Coronary artery (tissue), 2 donors: ENCODE measurements at places on chromosomes 2 and 18.
A peak's percentile ranks its signal among the peaks of the same experiment; 100 is the strongest.

DNA sequence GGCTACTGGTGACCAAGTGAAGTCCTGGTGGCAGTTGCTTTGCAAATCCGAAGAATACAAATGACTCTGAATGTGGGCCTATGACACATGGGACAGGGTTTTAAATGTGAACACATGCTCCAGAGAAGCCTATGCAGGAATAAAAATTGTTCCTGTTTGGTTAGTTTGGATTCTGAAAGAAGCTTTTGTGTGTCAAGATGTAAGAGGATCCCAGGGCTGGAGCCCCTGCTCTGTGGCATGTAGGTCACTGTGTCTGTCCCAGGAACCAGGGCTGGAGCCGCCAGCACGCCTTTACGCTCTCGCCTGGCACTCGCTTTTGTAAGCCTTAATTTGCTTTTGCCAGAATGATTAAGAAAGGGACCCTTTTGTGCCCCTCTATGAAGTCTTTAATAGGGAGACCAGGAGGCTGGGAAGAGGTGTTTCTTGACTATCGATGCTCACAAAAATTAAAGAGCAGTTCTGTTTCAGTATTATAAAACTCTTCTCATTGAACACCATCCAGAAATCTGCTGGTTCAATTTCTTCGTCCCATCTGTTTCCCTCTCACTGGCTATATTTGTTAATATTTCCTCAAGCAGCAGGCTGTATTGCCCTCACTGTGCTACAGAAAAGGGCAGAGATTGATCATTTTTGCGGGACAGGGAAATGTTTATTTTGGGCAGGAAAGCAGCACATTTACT lies 532.7 kb upstream of the POU3F3 start:
- no peak for DNase-seq

DNA sequence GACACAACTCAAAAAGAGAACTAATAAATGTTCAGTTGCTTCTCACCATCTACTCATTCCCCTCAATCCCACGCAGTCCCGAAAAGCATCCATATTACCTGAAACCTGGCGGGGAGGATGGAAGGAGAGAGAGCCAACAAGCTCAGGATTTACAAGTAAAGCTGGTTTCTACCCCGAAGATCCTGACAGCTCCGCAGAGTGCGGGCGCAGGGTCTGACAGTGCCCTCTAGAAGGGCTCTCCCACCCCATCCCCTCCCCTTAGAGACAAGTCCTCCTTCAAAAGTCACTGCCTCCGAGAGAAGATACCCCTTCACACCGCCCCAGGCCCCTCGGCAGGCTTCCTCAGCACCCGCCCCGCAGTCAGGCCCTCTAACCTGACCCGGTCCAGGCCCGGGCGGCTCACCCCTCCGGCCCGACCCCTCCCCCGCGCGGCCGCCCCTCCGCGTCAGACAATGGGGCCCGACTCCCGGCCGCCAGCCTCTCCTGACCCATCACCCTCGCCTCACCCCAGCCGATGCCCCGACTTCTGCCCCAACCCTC lies 550 bp downstream of the RAB1A start:
- DNase-seq, result peak; percentile 83

DNA sequence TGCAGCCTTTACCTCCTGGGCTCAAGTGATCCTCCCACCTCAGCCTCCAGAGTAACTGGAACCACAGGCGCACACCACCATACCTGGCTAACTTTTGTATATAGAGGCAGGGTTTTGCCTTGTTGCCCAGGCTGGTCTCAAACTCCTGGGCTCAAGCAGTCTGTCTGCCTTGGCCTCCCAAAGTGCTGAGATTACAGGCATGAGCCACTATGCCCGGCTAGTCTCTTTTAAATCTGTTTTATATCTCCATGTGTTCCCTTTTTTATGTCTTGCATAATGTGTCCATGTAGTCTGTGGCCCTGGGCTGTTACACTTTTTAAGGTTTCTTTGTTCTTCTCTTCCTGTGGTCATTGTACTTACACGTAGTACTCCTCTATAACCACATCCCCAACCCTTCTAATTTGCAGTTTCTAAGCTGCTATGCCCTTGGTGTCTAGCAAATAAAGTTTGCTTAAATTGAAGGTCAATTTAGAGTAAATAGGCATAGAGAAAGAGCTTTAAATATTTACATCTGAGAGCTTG lies 168.2 kb downstream of the MCFD2 start:
- DNase-seq, result no peak

DNA sequence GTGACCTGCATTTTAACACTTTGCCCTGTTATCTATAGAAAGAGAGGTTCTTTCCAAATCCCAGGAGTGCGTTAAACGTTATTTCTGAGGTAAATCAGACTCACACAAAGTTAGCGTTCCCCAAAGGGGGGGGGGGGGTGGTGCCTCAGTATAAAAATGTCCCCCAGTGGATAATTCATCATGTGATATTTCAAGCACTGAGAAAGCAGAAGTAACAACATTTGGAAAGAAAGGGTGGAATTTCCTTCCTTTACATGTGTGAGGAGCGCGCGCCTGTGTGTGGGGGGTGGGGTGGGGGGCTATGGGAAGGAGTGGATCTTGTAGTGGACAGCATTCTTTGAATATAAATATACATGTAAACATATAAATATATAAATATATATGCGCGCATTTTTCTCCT lies 630.9 kb downstream of the NYAP2 start:
- DNase-seq, result no peak

DNA sequence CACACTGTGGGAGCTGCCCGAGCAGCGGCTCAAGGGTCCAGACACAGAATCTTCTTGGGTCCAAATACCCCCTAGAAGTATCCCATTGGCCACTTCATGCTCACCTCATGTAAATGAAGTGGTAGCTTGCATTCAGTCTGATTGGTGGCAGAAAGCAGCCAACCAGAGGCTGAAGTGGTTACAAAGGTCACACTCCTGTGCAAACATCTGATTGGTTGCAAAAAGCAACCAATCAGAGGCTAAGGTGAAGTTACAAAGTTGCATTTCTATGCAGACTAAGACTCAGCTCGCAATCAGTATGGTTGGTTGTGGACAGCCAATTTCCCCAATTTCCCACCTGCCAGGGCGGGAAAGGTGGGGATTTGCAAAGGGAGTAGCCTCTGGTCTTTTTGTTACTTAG lies 94.3 kb downstream of the DGKD start:
- no peak for DNase-seq

GRCh38 chr2:148604927-148605326 lies 39.6 kb upstream of the EPC2 start:
- DNase-seq, result no peak

DNA sequence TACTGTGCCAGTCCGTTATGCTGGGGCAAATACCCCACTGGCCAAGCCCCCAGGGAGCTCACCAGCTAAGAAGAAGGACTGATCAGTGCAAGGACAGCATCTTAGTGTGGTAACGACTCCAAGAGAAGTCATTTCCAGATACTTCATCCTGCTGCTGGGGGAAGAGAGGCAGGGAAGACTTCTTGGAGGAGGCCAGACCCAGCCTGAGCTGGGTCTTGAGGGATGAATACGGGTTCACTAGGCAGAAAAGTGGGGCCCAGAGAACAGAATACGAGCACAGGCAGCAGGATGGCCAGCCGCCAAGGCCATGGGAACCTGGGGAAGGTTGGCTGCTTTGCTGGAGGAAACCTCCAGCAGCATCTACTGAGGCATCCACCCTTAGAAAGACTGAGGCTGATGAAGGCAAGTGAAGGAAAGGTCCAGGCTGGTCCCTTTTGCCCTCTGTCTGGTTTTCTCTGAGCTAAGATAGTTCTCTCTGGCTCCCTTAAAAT lies 84.1 kb downstream of the GLI2 start:
- DNase-seq, result no peak

DNA sequence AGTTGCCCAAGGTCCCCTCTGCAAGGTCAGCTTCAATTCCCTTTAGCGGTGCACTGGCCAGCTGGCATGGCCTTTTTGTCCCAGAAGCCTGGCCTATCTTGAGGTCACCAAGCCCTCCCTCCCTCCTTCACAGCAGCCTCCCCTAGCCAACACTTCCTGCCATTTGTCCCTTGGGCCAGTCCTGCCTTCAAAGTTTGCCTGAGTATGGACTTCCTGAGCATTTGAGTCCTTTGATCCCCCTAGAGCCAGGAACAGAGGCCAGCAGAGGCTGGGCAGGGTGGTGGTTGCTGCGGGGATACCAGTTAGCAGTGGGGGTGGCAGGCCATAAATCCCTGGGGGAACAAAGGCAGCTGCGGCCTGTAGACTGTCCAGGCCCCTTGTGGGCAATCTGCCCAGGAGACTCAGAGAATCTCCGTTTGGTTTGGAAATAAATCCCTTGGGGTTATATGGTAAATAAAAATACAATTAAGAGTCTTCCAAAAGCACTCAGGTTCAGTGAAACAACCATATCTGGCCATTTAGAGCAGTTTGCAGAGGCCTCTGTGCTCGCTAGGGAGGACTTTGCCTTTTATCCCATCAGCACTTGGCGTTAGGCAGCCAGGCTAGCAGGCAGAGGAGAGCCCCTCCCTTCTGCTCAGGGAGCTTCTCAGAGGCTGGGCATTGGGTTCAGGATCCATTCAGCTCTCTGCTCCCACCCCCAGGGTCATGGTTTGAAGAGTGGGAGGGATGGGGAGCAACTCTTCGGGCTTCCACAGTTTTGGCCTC lies 3.1 kb upstream of the HES6 start:
- peak; percentile 86 for DNase-seq

- DNase-seq, result no peak
Observed at GRCh38 chr2:219428469-219428868, 6.2 kb upstream of the SPEG start.

- DNase-seq, result no peak
Observed at GRCh38 chr2:174716785-174717184, 47.5 kb downstream of the CHRNA1 start.

DNA sequence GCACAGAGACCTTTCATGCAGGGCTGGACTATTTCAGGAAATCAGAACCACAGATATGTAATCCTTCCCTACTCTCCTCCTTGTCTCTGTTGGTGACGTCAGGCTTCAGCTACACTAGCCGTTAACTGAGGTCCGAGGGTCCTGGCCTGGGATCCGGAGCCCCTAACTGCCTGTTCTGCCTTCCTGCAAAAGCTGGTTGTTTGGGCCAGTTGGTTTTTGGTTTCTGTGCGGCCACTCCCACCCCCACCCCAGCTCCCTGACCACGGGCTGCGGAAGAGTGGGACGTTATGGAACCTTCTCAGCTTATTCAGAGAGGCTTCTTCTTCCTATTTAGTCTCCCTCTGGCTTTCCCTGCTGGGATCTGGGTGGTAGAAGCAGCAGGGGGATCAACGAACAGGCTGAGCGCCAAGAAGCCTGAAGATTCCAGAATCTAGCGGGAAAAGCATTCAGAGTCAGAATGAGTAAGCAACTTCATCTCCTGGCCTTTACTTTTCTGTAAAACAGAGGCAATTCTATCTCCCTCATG lies 49.3 kb upstream of the ROCK2 start:
- no peak for DNase-seq

GRCh38 chr2:128784626-128785306 lies 466.1 kb upstream of the HS6ST1 start:
- peak; percentile 57 for DNase-seq

GRCh38 chr2:76050196-76050595 lies 339.5 kb upstream of the GCFC2 start:
- DNase-seq, result no peak

DNA sequence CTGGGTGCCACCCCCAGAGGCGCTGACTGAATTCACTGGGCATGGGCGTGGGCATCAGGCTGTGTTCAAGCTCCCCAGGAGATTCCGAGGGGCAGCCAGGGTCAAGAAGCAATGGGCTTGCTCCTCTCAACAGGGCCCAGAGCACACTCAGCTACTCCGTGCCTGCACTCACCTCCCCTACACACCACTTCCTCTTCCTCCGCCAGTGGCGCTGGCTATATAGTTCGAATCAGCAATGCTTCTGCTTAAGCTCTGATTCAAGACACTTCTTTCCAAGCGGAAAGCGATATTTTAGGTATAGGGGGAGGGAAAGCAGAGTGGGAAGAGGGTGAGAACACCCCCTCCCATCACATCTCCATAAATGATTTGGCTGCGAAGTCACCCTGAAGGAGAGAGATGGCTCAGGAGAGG lies 42.1 kb downstream of the CRACDL start:
- no peak for DNase-seq

DNA sequence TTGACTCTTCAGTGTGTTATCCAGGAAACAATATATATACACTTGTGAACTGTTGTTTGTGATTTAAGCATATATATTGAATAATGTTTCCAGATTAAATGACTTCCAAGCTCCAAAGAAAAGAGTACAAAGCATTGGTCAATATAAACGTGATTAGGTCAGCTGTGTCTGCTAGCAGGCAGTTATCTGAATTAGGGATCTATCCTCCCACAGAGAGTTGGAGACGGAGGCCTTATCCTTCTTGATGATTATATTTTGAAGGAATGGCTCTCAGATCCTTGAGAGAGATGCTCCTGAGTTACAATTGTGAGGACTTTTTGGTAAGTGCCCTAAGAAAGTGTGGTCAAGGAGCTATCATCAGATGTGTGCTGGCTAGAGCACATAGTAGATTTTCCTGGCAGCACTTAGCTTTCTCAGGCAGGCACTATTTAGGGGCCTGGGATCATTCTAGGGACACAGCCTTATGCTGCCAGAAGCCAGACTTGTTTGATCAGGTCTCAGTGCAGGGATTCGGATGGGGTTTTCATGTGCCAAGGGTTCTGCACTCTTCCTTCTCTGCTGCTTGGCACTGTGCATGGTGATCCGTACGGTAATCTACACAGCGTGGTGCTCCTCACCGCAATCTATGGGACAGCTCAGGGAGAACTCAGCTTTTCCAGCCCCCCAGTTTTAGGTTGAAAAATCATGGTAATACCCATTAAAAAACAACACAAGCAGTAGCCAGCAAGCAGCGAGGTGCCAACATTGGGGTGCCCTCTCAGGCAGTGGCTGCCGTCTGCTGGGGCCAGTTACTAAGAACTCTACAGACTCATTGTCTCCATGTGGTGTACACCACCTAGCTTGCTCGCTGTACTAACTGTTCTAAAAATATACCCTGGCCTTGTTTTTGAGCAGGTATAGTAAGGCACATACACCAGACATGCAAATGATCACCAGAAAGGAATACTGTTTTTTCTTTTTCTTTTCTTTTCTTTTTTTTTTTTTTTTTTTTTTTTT lies 8.0 kb upstream of the ZDBF2 start:
- DNase-seq, result no peak

DNA sequence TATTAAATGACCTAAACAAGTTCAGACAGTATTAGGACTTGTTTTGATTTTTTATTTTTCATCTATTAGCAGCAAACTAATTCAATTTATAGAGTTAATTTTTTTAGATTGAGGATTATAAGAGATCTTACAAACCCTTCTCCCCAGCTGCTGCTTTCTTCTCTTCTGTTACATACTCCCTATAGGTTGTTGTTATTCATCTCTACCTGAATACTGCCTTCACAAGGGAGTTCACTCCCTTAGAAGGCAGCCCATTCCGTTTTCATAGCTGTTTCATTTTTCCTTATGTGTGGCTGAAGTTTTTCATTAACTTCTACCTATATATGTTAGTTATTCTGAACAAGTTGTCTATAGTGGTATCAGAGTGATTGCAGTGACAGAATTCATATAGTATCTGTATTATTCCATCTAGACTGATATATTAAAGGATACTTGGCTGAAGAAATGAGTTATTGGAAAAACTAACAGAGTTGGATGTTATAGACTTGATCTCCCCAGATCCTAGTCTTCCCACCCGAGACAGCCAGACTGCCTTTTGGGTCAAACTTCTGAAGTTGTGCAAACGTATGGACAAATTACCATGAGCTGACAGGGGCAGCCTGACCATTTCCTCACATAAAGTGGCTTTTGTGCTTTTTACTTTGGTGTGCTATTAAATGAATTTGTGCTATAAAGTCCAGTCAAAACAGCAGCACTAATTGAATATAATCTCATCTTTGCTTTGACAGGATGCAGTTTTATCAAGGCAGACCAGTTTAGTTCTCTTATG lies 8.7 kb downstream of the GLS start:
- DNase-seq, result no peak
